ENCODE measurements at places on chromosomes 6 and 20.

DNA sequence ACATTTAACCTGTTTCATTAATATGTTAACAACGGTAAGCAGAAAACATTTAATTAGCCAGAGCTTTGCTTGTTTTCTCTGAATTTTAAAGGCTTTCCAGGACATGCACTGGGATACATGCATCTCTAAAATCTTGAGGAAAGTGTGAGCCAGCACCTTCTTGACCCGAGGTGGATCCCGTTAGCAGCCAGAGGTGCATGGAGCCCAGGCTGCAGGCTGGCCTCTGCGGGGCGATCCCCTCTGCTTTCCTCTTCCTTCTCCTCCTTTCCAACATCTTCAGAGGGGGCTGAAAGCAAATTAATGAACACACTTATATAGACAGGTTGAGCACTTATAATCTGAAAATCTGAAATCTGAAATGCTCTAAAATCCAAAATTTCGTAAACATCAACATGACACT lies 128.7 kb upstream of the CST7 start:
- no peak for DNase-seq

- DNase-seq: peak; percentile 37
Measured at GRCh38 chr6:127515234-127515793, 3.8 kb downstream of the MTCL3 start.

DNA sequence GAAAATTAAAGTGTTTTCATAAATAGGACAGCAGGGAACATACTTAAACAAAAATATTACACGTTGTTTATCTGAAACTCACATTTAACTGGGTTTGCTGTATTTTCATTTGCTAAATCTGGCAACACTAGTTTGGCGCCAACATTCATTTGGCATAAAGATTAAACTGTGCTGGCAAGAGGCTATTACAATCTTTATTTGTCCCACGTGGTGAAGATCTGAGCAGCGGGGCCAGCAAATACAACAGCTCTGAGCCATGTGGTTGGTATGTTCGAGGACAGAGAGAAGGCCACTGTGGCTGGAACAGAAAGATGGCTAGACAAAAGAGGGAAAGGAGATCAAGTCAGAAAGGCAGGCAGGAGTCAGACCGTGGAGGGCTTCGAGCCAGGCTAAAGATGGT lies 234.2 kb downstream of the ZNF217 start:
- DNase-seq: no peak

DNA sequence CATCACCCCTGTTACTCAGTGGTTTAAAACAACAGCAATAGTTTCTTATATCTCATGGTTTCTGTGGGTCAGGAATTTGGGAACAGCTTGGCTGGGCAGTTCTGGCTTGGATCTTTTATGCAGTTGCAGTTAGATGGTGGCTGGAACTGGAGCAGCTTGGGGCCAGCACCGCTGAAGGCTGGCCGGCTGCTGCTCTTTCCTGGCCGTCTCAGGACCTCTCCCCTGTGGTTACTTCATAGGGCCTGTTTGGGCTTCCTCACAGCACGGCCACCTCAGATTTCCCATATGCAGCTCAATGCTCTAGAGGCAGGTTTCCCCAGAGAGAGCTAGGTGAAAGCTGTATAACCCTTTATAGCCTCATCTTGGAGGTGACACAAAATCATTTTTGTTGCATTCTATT lies 15.6 kb downstream of the PKIG start:
- DNase-seq: no peak

GRCh38 chr6:135819665-135820064 lies 31.8 kb upstream of the PDE7B start:
- DNase-seq: no peak

DNA sequence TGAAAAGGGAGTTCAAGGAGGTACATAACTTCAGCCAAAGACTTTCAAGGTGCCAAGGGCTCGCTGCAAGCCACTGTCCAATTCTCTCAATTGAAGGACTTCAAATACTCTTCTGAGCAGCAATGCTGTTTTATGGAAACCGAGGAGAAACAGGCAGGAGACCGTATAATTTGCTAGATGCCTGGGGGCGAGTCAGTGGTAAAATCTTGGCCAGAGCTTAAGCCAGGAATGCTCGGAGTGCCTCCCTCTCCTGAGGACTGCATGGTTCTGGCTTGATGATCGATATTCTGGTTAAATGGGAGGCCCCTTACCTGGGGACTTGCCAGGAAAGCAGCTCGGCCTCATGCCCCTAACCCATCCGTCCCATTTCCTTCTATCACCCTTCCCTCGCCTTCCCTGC lies 35.8 kb upstream of the NOP56 start:
- no peak for DNase-seq

DNA sequence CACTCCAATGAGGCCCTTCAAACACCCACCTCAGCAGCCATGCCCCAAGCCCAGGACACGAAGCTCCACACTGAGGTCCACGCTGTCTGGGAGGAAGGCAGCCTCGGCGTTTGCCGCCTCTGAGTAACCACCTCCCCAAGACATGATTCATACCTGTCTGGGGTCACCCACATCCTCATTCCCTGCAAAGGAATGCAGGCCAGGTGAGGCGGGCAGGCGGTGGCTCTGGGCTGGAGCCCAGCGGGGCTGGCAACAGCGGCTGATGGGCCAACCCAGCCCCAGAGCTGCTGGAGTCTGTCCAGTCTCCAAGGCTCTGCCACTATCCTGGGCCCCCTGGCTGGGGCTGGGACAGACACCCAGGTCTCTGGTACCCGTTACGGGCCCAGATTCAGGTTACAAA lies 14.8 kb downstream of the PMEPA1 start:
- no peak for DNase-seq

GRCh38 chr6:118353564-118353963 lies 194.5 kb upstream of the PLN start:
- no peak for DNase-seq

GRCh38 chr6:16769131-16769985 lies 8.1 kb upstream of the ATXN1 start:
- peak; percentile 62 for DNase-seq

- DNase-seq: no peak
Measured at GRCh38 chr6:112021691-112022310, 32.1 kb upstream of the CCN6 start.

DNA sequence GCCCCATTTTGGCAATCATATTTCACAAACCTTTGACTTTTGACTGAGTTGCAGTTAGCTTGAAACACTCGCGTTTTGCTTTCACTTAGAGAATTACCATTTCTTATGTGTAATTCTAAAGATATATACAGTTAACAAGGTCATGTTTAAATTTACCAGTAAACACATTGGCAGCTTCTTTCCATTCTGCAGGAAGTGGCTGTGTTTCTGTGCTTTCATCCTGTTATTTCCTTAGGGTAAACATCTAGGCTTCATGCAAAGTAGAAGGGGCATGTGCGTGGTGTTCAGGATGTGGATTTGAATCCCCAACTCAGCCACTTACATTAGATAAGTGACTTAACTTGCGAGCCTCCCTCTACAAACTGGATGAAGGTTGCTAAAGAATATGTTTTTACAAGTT lies 41.1 kb downstream of the AKAP12 start:
- no peak for DNase-seq

DNA sequence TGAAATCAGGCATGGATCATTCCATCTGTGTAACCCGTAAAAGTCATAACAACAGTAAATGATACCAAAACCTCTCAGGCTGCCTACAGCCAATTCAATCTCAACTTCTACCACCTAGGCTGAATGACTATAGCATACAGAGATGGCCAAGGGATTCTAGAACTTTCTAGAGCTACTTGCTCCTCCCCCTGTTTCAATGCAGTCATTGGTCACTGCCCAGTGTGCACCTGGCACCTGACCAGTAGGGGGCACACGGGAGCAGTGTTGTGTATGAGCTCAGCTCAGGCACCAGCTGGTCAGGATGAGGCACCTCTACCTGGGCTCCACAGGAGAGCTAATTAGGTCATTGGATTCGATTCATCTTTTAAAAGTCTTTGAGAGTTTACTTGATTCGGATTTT lies 86.2 kb downstream of the PLEKHG1 start:
- DNase-seq: peak; percentile 32

DNA sequence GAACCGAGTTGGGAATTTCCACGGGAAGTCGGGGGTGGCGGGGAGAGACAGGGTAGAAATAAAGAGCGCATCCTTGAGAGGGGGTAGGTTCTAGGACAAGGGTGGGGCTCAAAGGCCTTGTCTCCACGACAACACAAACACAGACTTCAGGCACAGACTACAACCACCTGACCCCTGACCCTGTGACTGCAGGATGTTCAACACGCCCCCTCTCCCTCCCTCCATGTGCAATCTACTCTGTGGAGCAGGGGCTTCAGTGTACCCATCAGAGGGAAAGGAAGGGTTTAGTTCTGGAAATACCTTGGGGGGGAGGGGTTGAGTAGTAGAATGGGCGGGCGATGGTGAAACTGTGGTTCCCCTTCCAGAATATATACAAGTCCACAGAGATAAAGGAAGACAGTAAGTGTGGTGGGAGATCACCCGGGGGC lies 651 bp upstream of the TAPBP start:
- DNase-seq: peak; percentile 57

GRCh38 chr6:145844933-145845540 lies 30.4 kb upstream of the FBXO30 start:
- no peak for DNase-seq

DNA sequence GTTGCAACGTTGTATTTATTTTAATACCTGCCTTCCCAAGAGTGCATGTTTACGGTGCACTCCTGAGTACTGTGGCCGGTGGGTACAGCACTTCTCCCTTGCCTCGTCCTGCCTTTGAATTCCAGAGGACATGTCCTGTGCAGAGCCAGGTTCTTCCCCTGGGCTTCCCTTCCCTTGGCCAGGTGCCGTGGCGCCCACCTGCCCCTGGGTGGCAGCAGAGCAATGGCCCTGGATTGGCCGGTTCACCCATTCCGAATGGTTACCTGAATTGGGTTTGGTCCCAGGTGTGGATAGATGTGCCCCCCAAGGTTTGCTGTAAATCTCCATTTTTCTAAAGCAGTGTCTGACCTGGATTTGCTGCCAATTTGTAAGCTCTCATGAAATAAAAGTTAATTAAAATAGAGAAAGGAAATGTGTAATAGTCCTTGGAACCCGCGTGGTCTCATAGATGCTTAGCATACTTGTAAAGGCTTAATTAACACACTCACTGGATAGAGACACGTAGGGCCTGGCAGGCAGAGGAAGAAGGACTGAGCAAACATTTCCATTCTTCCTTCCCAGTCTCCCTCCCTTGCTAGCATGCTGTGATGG lies 40.6 kb downstream of the DTD1 start:
- no peak for DNase-seq

- DNase-seq: no peak
Measured at GRCh38 chr6:140684776-140685550, 1310.5 kb upstream of the CITED2 start.

GRCh38 chr6:144352331-144352730 lies 67.2 kb downstream of the UTRN start:
- DNase-seq: no peak

DNA sequence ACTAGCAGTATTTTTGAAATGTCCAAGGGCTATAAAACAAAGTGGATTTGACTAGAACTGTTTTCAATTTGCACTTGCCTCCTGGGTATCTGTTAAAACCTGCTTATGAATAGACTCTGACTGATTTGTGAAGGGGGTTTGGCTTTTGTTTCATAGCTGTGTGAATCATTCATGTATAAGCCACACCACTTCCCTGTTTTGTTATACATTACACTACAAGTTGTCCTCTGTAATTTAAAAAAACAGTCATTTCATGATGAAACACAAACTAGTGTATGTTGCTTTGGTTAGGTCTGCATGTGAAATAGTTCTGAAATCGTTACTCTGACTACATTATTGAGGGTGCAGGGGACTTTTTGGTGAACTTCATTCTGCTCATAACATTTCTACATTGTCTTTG lies 121.7 kb downstream of the NKAIN2 start:
- DNase-seq: no peak

DNA sequence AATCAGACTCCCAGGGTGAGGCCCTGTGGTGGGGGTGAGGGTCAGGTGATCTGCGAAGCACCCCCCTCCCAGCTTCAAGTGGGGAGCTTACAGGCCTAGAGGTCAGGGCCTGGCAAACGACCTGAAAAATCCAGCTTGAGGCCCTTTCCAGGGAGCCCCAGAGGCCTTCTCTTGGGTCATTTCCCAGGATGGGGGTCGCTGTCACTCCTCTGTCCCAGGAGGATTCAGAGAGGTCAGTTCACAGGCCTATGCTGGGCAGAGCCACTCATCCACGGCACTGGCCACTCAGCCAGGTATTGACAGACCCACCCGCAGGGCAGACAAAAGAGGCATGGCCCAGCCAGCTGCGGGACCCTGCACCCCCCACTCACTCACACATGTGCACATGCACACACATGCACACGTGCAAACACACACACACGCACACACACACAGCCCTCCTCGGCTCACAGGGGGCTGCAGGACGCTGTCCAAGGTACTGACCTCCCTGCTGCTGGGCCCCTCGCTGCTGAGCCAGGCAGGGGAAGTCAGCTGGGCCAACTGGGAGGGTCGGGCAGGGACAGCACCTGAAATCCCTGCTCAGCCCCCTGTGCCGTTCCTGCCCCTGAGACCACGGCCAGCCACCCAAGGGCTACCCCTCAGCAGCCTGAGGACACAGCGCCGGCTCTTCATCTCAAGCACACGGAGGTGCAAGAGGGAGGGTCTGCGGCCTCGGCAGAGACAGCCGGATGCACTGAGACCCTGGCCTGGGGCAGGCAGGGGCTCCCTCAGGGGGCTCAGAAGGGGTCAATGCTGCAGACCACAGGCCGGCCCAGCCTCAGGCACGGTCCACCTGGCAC lies 113.8 kb downstream of the TAF4 start:
- DNase-seq: no peak

GRCh38 chr6:141552463-141552862 lies 580.3 kb upstream of the GJE1 start:
- no peak for DNase-seq

- DNase-seq: no peak
Measured at GRCh38 chr6:10404799-10405512, 9.9 kb downstream of the TFAP2A start.
